ENCODE measurements at places on chromosomes 13 and 19.
A peak's percentile ranks its signal among the peaks of the same experiment; 100 is the strongest.

DNA sequence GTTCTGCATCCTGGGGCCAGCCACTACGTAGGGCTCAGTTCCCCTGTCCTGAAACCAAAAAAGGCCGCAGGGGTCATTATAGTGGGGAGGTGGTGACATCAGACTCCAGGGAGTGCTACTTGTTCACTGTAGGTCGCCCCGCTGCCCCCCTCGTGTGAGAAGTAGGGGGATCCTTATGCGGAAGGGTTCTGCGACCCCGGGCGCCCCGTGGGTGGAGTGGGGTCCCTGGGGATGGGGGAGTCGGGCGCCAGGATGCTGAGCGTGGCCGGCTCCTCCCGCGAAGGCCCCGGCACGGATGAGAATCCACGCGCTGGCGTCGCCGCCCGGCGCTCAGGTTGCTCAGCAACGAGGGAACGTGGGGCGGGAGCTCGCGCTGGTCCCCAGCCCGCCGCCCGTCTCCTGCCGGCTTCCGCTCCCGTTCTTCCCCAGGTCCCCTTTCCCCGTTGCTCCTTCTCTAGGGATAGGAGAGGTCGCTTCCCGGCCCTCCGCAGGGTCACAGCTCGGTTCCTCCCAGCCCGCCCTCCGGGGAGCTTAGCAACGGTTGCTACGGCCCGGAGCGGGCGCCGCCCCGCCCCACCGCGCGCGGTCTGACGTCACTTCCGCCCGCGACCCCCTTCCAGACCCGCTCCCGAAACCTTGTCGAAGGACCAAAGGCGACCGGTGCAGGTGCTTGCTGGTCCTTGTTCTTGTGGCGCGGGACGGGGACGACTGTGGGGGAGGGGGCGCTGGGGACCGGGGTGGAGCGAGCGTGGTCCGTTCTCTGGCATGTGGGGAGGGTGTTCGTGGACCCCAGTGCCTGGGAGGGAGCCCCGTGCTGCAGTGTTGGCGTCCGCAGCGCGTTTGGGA, at the start of gene NAT14:
TSS of gene NAT14 (plus strand) at position 596 of the 846 bp plus-strand sequence. CDS start 521 bp downstream, outside the sequence.
- DNase-seq, result peak; percentile 6

DNA sequence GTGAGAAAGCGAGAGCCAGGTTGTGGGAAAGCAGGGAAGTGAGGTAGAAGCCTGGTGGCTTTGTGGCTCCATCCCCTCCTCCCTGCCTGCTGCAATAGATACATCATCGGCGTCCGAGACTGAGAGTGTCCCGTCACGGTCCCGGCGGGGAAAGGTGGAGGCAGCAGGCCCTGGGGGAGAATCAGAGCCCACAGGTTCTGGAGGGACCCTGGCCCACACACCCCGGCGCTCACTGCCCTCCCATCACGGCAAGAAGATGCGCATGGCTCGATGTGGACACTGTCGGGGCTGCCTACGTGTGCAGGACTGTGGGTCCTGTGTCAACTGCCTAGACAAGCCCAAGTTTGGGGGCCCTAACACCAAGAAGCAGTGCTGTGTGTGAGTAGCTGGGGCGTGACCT, 5.1 kb downstream of the KMT2B start:
- DNase-seq, result no peak

GRCh38 chr19:13705928-13706447, 58.3 kb upstream of the MRI1 start:
- DNase-seq, result no peak

DNA sequence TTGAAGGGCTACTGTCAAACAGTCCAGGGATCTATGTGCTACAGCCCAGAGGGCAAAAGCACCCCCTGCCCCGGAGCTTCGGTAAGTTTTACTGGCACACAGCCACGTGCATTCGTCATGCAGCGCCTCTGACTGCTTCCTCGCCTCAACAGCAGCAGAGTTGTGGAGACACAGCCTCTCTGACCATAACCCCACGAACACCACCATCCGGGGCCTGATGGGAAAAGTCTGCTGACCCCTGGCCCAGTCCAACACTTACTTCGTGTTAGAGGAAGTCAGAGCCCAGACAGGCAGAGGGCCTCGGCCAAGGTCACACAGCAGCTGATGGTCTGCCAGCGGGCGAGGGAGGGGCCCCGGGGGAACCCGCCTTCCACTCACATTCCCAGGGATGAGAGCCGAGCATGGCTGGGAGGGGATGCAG, 5.1 kb downstream of the CBARP start:
- no peak for DNase-seq

DNA sequence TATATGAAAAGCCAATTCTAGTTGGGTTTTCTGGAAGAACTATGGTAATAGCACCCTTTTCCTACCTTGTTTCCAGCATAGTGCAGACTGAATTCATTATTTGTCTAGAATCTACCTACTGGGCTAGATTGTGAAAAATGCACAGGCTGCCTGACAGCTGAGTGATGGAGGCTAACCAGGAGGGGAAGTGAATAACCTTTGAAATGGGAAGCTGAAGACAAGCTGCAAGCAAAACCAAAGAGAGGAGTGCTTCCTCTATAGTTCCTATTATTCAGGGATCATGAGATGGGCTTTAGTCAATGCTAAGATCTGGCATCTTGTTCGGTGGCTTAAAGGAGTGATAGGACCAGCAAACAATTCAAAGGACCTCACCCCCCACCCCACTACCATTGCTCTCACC, 26.9 kb downstream of the MZT1 start:
- no peak for DNase-seq

DNA sequence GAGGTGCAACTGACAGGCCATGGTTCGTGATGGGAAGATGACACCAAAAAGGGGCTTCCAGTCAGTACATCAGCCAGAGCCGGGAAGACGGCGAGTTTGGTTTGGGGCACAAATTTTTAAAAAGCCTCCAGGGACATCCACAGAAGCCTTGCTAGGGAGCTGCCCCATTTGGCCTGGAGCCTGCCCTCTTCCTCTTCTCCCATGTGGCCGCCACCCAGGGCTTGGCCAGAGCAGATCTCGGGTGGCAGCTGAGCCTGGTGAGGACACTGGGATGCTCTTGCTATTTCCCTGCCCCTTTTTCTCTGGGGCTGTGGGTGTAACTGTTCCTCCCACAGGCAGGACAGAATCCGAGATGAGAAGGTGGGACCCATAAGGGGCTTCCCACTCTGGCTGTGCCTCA, 8.2 kb downstream of the ETFB start:
- no peak for DNase-seq

DNA sequence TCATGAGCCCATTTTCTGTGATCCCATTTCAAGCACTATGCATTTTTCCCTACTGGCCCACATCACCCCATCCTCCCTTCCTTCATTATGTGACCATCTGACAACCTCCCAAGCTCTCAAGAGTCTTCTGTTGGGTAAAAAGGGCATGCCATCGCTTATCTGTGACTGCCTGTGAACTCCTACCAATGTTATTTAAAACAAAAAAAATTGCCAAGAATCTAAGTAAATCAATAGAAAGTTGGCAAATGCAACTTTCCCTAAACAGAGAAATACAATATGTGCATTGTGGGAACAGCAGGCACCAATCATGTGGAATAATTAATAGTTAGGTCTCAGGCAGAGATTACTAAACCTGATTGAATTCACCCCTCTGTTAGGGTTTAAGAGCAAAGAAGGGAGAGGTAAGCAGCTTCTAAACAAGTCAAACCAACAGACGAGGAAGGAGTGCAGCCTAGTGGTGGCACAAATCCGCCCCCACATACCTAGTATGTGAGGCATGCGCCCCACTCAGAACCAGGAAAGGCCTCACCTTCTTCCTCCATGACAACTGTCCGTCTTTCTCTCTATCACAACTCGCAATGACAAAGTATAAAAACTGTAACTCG, 29.8 kb downstream of the DZIP1 start:
- no peak for DNase-seq

DNA sequence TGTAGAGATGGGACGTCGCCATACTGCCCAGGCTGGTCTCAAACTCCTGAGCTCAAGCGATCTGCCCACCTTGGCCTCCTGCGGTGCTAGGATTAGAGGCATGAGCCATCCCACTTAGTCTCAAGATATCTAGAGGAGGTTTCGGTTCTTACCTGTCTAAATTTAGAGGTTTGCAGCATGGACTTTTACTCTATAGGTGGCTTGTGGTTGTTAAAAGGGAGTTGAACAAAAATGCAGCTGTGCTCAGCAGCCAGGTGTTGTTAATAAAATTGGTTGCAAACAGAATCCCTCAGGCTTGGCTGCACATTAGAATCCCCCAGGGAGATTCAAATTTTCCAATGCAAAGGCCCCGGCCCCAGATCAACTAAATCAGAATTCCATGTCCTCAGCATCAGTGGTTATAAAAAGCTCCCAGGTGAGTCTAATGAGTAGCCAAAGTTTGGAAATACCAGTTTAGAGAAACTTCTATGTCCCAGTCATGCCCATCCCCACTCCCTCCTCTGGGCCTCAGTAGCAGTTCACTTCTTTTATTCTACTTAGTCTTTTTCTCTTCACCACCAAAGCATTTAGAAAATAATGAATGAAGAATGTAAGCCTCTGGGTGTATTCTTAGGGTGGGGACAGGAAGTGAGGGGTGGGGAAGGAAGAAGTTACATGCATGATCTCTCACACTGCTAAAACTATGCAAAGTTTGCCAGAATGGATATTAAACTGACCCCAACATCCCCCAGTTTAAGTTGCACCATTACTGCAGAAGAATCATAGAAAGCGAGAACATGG, 471.0 kb downstream of the COG6 start:
- DNase-seq, result no peak

DNA sequence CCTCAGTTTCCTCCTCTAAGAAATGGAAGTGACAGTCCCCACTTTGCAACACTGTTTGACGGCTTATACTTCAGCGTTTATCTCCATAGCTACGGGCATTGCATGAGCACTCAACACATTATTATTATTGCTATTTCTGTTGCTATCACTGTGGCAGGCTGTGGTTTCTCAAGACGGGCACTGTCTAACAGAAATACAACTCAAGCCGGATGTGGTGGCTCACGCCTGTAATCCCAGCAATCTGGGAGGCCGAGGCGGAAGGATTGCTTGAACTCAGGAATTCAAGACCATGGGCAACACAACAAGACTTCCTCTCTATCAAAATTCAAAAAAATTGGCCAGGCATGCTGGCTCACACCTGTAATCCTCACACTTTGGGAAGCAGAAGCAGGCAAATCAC, 4.9 kb upstream of the ZSWIM4 start:
- no peak for DNase-seq

DNA sequence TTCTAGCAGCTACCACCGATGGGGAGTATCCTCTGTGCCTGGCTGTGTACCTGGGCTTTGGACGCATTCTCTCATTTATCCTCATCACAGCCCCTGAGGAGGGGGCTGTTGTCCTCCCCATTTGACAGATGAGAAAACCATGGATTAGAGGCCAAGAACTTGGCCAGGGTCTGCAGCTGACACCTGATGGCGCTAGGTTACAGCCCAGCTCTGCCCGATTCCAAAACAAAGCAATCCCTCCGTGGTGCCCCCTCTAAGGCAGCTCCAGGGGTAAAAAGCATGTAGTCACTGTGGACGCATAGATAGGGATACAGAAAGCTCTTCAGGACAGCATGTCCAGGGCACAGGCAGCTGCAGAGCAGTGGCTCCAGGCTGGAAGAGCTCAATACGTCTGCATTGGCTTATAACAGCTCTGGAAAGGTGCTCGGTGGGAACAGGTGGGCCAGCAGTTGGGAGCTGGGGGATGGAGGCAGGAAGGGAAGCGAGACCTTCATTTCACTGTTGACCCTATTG, 35.4 kb upstream of the UQCRFS1 start:
- no peak for DNase-seq

DNA sequence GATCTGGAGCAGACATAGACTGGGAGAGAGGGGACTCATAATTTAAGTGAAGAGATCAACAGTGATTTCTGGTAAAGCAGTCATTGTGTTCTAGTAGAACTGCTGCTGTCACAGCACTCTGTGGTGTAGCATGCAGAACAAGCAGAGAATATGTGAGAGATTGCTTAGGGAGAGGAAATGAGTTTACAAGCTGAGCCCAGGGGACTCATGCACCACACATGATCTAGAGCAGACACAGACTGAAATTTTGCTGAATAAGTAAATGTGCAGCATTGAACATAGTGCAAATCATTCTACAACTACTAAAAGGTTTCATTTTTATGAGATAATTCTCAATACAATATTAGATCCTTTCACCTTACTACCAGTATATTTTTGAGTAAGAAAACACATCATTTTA, 125.7 kb downstream of the MYO16 start:
- no peak for DNase-seq

GRCh38 chr19:29785955-29786589, 25.7 kb upstream of the CCNE1 start:
- no peak for DNase-seq

DNA sequence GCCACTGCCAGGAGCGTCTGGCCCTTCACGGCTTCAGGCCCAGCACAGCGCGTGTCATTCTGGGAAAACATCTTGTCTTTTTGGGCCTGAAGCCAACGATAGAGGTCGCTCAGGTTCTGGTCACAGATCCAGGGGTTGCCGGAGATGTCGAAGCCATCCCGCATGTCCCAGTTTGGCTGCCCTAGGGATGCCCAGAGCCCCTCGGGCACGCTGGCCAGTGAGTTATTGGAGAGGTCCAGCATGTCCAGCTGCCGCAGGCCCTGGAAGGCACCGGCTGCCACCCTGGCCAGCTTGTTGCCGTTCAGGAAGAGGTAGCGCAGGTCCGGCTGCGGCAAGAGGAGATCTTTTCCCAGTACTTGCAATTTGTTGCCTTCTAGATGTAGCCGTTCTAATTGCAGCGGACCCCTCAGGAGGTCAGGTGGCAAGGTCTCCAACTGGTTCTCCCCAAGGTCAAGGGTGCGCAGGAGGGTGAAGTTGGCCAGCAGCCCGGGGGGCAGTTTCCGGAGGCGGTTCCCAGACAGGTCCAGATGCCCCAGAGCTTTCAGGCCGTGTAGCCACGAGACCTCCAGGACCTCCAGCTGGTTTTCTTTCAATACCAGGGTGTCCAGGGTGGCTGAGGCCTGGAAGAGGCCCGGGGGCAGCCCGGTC, 1.8 kb downstream of the LRG1 start:
- DNase-seq, result no peak

GRCh38 chr13:46817095-46817494, 20.1 kb upstream of the ESD start:
- no peak for DNase-seq

GRCh38 chr13:23288995-23289394, 108.2 kb downstream of the SGCG start:
- DNase-seq, result no peak

DNA sequence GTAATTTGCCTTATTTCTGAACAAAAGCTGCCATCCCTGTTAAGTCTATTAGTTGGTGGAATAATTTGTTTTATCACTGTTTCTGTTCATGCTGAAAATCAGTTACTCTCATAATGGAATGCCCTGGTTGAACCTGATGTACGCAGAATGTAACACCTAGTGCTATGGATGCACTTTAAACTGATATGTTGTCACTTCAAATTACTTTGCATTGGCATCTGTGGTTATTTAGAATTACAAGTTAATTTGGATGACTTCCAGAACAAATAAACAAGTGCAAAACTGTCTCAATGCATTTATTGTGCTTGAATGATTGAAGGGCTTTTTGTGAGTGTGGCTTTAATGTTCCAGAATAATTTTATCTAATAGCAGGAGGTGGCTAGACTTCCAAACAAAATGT, 368.2 kb upstream of the SLITRK5 start:
- DNase-seq, result no peak

DNA sequence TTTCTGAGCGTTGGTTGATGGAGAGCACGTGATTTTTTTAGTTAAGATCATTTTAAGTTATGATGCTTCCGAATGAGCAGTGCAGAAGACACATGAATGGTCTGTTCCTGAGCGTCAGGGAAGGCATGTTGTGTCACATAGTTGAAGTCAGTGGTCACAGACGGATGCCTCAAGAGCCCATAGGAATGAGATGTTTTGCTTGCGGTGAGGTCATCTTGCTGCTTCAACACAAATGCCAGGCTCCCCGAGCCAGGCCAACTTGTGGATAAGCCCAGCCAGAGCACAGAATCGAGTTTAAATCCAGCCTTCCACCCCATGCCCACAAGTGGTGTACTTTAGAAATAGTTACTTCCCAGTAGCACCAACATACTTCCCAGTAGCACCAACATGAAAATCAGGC, 5.4 kb downstream of the UPF3A start:
- no peak for DNase-seq
